ENCODE measurements at places on chromosomes 5 and 9. TPM values are rescaled to one million over a fixed set of nuclear protein-coding genes. Genes with fewer than 3 reads are reported as not detected.

SLC25A25 gene
- 19.8 TPM for total RNA-seq

ELOVL7 gene
- total RNA-seq: 77.6 TPM

GPX8 gene
- total RNA-seq: 1.5 TPM

SETD9 gene
- total RNA-seq: 10.7 TPM

GRAMD2B gene
- total RNA-seq: 38.0 TPM

CD72 gene
- total RNA-seq: 2.3 TPM

TOMM5 gene
- total RNA-seq: 101 TPM

TEX48 gene
- total RNA-seq: not detected

MYOT gene
- total RNA-seq: 4.3 TPM

RANBP3L gene
- total RNA-seq: not detected

SPINK4 gene
- total RNA-seq: 256 TPM

Measured in Peyer's patch (tissue), 4 donors.